CD4-positive, alpha-beta T cell (primary cell): ENCODE measurements at places on chromosomes 2 and 18.

DNA sequence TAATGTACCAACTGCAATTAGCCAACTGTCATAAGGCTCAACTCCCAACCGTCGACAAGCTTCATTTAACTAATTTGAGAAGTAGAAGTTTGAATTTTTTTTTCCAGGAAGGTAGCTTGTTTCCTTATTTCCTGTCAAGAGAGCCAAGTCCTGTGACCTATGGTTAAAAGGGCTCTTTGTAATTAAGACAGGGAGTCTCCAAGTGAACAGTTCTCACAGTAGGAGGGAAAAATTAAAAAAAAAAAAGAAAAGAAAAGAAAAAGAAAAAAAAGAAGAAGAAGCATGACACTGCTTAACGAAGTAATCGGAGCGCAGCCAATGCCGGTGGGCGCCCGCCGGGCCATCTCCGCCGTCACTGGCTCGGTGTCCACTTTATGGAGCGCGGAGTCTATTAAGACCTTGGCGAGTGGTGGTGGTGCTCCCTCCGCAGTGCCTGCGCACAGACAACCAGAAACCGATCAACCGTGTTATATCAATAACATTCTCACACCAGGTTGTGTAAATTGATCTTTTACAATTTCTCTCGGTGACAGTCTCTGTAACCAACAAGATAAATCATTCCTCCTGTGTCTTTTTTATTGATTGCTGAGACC lies 197.2 kb upstream of the POU3F3 start:
- no peak for DNase-seq

DNA sequence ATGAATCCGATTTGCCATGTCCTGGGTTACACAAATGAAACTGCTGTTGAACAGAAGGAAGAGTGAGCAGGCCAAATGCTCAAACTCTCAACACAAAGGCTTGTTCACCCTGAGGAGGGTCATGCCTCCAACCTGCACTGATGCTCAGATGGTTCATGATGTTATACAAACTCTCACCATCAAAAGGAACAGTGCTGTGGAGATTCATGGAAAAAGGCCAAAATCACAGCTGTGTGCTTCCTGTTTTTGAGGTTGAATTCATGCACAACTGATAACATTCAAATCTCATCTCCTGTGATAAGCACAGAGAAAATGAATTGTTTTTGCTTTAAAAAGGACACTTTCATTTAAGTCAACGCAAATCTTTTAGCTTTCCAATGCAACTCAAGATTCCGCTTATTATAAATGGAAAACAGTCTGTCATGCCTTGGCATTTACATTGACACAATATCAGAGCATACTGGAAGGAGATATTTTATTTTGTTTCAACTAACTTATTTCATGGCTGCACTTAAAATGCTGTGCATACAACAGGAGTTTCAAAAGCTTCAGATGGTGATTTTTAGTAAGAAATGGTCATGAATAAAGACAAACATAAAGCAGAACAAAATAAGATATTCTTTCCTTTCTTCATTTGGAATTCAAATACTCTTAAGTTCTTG lies 22.2 kb upstream of the TTN start:
- DNase-seq: no peak

GRCh38 chr2:105760639-105761337 lies 16.1 kb downstream of the NCK2 start:
- DNase-seq: no peak

DNA sequence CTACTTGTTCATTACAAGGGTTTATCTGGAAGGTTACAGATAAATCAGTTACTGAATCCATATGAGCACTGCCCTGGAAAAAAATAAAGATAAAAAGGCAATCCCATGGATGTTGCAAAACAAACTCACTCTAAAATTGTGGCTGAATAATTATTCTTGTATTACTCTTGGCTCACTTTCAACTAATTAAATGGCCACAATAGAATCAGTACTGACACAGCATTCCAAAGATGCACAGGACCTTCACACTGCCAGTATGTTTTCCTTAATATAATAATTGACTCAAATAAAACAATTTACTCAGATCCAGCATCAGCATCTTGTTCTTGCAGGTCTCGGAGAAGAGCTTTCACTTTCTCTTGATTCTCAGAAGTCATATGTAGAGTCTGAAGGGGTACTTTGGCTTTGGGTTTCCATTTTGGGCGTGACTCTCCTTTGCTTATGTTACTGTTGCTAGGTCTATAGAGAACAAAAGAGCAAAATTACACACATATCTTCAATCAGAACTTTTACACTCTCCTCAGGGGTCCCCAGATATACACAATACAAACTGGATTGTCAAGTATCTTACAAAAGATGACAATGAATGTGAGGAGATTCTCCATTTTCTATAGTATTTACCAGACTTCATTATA lies 12.6 kb downstream of the DHX57 start:
- DNase-seq: no peak

GRCh38 chr2:76675212-76675611 lies 847.0 kb downstream of the LRRTM4 start:
- DNase-seq: no peak

DNA sequence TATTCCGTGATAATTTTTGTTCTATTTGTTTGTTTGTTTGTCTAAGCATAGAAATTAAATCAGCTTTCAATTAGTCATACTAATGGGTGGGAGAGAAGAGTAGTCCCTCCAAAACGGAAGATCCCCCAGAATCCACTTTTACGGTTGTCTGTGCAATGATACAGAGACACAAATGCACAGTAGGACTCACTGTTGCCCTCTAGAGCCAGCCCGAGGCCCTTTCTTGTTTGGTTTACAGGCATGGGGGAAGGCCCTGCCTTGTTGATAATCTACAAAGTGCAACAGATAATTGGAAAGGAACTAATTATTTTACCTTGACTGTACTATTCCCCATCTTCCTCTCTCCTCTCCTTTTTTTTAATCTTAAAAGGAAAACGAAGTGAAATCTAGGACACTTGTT lies 121.1 kb downstream of the ACOXL start:
- peak; percentile 71 for DNase-seq

DNA sequence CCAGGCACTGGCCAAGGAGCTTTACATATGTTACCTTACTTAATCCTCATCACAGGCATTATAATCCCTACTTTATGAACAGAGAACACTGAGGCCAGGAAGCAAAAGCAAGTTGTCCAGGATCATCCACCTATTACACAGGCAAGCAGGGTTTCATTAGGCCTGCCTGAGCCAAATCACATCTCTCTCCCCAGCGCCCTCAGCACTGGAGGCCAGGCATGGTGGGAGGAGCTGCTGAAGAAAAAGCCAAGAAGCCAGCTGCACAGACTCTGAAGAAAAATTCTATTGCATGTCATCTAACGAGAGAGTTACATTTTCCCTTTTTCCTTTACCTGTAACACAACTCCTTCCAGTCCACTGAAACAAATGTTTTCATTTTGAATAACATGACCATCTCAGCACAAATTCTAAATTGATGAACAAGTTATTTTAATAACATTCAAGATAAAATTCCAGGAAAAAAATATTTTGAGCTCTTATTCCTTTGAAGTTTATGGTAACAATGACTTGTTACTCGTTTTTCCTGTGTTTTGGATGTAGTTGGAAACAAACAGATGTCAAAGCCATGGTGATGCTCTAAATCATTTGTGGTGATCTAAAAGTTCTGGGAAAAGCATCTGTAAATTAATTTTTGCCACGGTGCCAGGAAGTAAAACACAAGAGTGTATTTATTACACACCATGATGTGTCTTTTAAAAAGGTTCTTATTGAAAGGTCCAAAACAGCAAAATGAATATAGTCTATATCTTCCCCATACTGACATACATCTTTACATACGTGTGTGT lies 139.0 kb upstream of the ITGB6 start:
- DNase-seq: no peak

- DNase-seq: no peak
Measured at GRCh38 chr18:2526329-2526728, 45.0 kb downstream of the METTL4 start.

DNA sequence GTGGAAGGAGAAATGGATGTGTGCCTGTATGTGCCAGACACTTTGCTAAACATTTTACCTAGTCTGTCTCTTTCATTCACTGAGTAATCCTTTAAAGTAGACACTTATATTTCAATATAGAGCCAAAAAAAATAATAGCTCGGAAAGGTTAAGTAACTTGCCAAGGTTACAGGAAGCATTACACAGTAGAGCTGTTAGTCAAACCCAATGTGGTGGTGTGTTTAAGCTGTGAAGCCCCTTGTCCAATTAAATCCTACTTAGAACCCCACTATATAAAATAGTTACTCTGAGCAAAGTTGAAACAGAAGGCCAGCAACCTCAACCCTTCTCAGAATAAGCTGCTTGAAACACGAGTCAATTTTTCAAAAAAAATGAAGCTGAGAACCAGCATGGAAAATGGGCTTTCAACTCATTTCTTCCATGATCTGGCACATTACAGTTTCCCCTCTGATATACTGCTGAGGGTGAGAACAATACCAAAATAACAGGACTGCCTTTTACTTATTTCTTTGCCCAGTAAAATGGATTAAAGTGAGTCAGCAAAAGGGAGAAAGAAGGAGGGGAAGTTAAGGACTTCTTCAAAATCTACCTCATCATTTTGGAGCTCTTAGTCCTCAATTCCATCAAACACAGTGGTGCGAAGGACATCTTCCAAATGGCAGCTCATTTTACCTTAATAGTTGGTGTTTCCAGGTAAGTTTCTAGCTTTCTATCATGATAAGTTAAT lies 7.9 kb downstream of the RDH14 start:
- DNase-seq: no peak

- DNase-seq: no peak
Measured at GRCh38 chr2:196475611-196476010, 163.9 kb upstream of the CCDC150 start.
